Left ventricle myocardium inferior (tissue), 1 donor: ENCODE measurements at places on chromosomes 2 and 18. TPM values are rescaled to one million over a fixed set of nuclear protein-coding genes. Genes with fewer than 3 reads are reported as not detected.

DNA sequence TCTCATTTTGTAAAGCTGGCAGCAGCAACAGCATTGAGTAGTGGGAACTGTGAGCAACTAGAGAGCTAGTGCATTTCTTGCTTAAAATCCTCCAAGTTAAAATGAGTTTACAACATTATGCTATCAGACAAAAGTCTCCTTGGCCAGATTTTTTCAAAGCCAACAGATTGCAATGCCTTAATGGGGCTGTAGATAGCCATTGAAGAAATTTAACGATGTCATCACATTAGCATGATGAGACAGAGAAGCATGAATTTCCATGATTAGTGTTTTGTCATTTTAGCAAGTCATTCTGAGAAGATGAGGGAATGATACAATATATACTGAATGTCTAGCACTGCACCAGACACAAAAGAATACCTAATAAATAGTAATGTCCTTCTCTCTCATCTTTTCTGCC, 307.5 kb upstream of the REG3G start:
- H3K36me3 ChIP-seq, result no peaks in the 10 kb centered on the region
- DNase-seq, result no peak
- no peaks in the 10 kb centered on the region for H3K27me3 ChIP-seq
- no peak overlapping the region for H3K27ac ChIP-seq

GRCh38 chr2:127479219-127479825, 47.0 kb downstream of the IWS1 start:
- no peaks in the 10 kb centered on the region for H3K4me1 ChIP-seq
- no peak for DNase-seq
- H3K27me3 ChIP-seq, result no peaks in the 10 kb centered on the region
- no peak overlapping the region for H3K4me3 ChIP-seq

- H3K4me1 ChIP-seq, result peaks cover 16% of the 10 kb centered on the region
- peaks cover 7% of the 10 kb centered on the region for H3K27me3 ChIP-seq
- H3K4me3 ChIP-seq, result no peak overlapping the region
- peak; percentile 14 for DNase-seq
- no peaks in the 10 kb centered on the region for H3K36me3 ChIP-seq
Observed at GRCh38 chr2:95383635-95384027, 18.9 kb upstream of the FAHD2A start.

DNA sequence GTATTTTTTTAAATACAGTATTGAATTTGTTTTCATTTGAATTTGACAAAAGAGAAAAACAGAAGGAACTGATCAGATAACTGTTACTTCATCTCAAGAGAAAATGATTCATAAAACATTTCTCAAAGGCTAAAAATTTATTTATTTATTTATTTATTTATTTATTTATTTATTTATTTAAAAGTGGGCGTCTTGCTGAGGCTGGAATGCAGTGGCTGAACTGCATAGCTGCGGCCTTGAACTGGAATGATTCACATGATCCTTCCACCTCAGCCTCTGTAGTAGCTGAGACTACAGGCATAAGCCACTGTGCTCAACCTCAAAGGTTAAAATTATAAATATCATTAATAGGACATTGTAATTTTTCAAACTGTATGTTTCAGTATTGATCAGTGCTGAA, 4.5 kb upstream of the PUM2 start:
- H3K27me3 ChIP-seq, result no peaks in the 10 kb centered on the region
- H3K4me1 ChIP-seq, result peaks cover 19% of the 10 kb centered on the region
- no peak for DNase-seq
- no peaks in the 10 kb centered on the region for H3K36me3 ChIP-seq
- no peak overlapping the region for H3K4me3 ChIP-seq
- no peak overlapping the region for H3K27ac ChIP-seq

GRCh38 chr18:23226930-23227725, 91.8 kb downstream of the CABLES1 start:
- no peaks in the 10 kb centered on the region for H3K27me3 ChIP-seq
- peak; percentile 65 for DNase-seq
- peak overlapping the region; percentile 80 for H3K27ac ChIP-seq
- no peak overlapping the region for H3K4me3 ChIP-seq
- H3K4me1 ChIP-seq, result peaks cover 62% of the 10 kb centered on the region

- no peaks in the 10 kb centered on the region for H3K27me3 ChIP-seq
- H3K36me3 ChIP-seq, result peaks cover 14% of the 10 kb centered on the region
- H3K4me1 ChIP-seq, result peaks cover 7% of the 10 kb centered on the region
- no peak for DNase-seq
- H3K27ac ChIP-seq, result no peak overlapping the region
Observed at GRCh38 chr2:32727157-32727556, 99.3 kb downstream of the TTC27 start.

- H3K4me1 ChIP-seq, result no peaks in the 10 kb centered on the region
- H3K4me3 ChIP-seq, result no peak overlapping the region
- no peak for DNase-seq
- no peaks in the 10 kb centered on the region for H3K36me3 ChIP-seq
- no peak overlapping the region for H3K27ac ChIP-seq
- H3K27me3 ChIP-seq, result no peaks in the 10 kb centered on the region
Observed at GRCh38 chr18:30676053-30676480, 366.5 kb downstream of the DSC3 start.

- H3K36me3 ChIP-seq, result no peaks in the 10 kb centered on the region
- peaks cover 51% of the 10 kb centered on the region for H3K4me1 ChIP-seq
- DNase-seq, result no peak
- H3K4me3 ChIP-seq, result peak overlapping the region; percentile 28
Observed at GRCh38 chr2:165572151-165572550, 102.7 kb downstream of the CSRNP3 start.

DNA sequence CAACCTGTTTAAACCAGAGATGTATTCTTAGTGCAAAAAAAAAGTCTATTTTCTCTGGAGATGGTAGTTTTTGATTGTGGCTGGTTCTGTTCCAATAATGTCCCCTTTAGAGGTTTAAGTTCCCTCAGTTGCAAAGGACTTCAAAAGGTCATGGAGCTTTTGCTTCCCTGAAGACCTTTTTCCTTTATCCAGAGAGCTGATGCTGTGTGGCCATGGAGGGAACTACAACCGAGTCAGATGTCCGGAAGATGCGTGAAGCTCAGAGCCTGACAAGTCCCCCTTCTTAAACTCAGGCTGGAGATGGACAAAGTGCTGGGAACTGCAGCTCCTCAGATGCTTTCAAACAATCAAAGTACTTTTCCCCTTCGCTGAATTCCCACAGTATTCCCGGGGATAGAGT, 176.1 kb downstream of the TMEM18 start:
- no peaks in the 10 kb centered on the region for H3K4me1 ChIP-seq
- H3K4me3 ChIP-seq, result no peak overlapping the region
- no peak for DNase-seq
- H3K36me3 ChIP-seq, result no peaks in the 10 kb centered on the region

DNA sequence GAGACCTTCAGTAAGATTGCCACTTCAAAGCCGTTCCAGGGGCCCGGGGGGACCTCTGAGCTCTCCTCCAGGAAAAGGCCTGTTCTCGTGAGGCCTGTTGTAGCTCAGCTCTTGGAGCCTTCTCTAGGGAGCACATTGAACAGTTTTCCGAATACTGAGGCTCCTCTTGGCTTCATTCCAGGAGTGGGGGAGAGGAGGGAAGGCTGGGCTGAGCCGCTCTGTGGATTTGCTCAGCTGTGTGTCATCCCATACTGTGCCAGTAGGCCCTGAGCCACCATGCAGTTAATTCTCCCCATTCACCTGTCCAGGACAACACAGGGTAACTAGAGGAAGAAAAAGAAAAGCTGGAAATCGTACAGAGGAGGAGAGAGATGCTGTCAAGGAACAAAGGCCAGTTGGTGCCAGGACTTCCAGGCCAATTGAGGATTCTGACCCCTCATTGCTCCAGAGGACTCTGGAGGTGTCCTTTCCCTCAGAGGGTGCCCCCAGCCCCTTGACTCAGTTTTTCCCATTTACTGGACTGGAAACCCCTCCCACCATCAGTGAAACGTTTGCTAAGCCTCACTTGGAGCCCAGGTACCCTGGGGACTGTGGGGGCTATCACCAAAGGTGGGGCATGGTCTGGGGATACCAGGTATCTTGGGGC, 41.4 kb downstream of the HS1BP3 start:
- H3K36me3 ChIP-seq, result no peaks in the 10 kb centered on the region
- H3K27ac ChIP-seq, result peak overlapping the region; percentile 95
- no peak overlapping the region for H3K4me3 ChIP-seq
- peak; percentile 30 for DNase-seq
- H3K27me3 ChIP-seq, result no peaks in the 10 kb centered on the region

- H3K36me3 ChIP-seq, result peaks cover 1% of the 10 kb centered on the region
- peaks cover 54% of the 10 kb centered on the region for H3K4me1 ChIP-seq
- H3K27ac ChIP-seq, result no peak overlapping the region
- H3K4me3 ChIP-seq, result no peak overlapping the region
Observed at GRCh38 chr2:55014962-55015939, 35.0 kb downstream of the RTN4 start.

DNA sequence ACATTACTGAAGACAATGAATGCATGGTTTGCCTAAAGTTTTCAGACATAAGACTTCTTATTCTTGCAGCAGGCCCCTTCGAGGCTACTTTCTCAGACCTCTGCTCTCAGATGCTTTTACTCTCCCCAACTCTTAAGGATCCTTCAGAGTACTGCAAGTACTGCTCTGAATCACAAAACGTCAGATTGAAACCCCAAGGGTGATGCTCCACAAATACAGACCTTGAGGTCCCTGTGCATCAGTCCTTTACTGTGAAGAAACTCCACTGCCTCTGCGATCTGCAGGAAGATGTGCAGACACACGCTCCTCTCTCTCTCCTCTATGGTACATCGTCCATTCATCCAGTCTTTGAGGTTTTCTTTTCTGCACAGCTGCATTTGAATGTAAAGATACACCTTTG, 52.8 kb downstream of the EIF2AK3 start:
- no peaks in the 10 kb centered on the region for H3K4me1 ChIP-seq
- H3K27ac ChIP-seq, result no peak overlapping the region
- no peaks in the 10 kb centered on the region for H3K27me3 ChIP-seq

GRCh38 chr2:197210430-197210829, 100.2 kb downstream of the ANKRD44 start:
- H3K4me3 ChIP-seq, result no peak overlapping the region
- no peaks in the 10 kb centered on the region for H3K27me3 ChIP-seq
- H3K36me3 ChIP-seq, result no peaks in the 10 kb centered on the region
- H3K4me1 ChIP-seq, result peaks cover 41% of the 10 kb centered on the region
- no peak for DNase-seq

- no peak for DNase-seq
- H3K36me3 ChIP-seq, result no peaks in the 10 kb centered on the region
- H3K27me3 ChIP-seq, result peaks cover 18% of the 10 kb centered on the region
- no peak overlapping the region for H3K4me3 ChIP-seq
- H3K4me1 ChIP-seq, result peaks cover 8% of the 10 kb centered on the region
Observed at GRCh38 chr2:101986376-101986775, 5.4 kb upstream of the IL1R2 start.

GTF2A1L gene
- not detected for total RNA-seq

KIAA2012 gene
- total RNA-seq, result not detected

DCDC2C gene
- not detected for total RNA-seq
